ENCODE measurements at places on chromosomes 7 and 10.

GRCh38 chr10:6124666-6125065 lies 35.8 kb downstream of the RBM17 start:
- no peak for DNase-seq

DNA sequence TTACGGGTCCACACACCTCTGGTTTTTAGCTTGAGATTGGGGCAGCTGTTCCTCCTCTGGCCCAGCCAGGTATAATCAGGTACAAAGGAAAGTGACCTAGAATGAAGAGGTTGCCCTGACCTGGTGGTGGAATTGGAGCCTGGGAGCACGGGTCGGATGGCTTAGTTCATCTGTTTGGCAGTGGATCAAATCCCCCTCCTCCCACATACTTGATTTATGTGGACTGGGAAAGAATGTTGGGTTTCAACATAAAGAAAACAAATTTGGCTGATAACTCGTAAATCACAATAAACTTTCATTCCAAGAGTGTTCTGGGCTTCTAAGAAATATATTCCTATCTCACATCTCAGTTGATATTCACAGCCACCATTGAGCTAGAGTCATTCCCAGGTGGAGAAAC lies 186.8 kb downstream of the CUX1 start:
- no peak for DNase-seq

GRCh38 chr7:149846021-149846420 lies 7.8 kb downstream of the ZNF862 start:
- no peak for DNase-seq

GRCh38 chr10:103479135-103479534 lies at the start of gene CALHM3:
Gene CALHM3, minus strand, starts transcription at chr10:103479240. Its CDS starts 208 bp downstream, at chr10:103479032.
- DNase-seq, result no peak

GRCh38 chr7:68730964-68731363 lies 867.3 kb upstream of the AUTS2 start:
- DNase-seq, result no peak

DNA sequence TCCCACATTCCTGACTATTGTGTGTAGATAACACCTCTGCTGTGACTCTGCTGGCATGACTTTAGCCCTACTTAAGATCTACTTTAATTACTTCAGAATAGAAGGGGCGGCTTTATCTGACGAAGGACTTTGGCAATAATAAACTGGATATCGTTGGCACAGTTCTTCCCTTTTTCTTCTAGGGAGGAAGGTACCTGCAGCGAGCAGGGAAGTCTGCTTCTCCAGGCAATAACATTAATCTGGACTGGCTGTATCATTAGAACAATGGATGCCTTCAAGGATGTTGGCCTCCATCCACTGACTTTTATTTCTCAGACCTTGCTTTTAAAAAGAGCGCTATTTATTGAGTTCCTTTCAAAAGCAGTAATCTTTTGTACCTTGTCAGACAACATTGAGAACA lies 172.6 kb upstream of the THSD7A start:
- DNase-seq, result no peak

DNA sequence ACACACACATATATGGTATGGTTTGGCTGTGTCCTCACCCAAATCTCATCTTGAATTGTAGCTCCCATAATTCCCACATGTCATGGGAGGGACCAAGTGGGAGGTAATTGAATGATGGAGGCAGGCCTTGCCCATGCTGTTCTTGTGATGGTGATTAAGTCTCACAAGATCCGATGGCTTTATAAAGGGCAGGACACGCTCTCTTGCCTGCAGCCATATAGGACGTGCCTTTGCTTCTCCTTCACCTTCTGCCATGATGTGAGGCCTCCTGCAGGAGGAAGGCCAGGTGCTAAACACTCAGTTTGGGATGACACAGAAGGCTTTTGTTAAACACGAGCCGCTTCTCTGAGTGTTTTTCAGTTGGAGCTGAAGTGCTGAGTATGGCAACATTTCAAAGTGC lies 205.3 kb upstream of the KLF6 start:
- DNase-seq, result no peak

- DNase-seq, result no peak
Measured at GRCh38 chr10:102800611-102801335, 36.4 kb downstream of the CYP17A1 start.

DNA sequence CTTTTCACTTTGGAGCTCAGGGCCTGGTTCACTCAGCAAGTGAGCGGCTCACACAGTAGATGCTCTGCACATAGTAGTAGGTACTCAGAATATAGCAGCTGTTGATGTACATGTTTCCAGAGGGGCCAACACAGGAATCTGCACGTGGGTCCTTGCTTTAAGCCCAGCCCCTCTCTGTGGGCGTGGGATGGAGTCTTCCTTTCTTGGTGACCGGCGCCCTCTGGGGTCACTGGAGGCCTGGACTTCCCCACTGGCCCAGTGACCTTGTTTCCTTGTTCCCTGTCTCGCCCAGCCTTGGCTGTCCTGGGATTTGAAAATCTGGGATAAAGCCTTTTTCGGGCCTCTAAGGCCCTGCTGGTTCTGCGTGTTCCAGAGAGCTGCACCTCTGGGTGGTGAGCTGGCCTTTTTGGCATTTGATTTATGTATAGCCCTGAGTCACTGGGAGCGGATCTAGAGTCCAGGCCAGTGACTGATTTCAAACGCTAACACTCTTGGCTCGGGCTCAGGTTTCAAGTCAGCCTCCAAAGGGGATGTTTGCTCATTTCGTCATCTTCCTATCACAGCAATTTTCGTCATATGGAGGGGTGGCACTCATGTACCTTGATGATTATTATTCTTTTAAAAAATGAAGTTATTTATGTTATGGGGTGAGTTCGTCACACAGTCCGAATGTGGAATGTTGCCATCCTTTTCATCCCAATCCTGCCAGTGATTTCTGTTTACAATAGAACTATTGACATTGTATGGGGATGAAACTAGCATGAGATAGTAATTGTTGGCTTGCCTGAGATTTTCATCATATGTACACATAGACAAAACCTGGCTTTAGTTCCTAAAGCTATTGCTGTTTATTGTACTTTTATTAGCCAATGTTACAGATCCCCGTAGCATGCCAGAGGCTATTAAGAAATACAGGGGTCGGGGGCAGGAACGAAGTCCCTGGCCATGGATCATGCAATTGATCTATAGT lies 65.5 kb downstream of the CUX1 start:
- DNase-seq, result no peak

DNA sequence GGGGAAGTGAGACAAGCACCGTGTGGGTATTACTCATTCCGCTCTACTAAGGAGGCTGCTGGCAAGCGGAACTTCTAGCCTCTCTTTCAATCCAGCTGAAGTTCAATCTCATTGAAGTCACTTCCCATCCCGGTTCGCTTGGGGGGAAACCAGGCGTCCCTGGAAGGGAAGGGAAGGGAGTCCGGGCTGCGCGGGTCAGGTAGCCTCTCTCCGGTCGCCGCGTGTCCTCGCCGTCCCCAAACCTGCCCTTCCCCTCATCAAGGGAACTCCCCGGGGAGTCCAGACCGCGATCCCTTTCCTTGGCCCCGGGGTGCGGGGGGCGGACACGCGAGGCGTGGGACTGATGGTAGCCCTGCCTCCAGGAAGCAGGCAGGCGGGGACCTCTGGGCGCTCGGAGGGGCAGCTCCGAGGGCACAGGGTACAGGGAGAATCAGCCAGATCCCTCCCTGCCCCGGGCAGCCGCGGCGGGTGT lies 598 bp upstream of the ZEB1 start:
- DNase-seq, result peak; percentile 67

- DNase-seq, result peak; percentile 29
Measured at GRCh38 chr7:35975851-35976454, 175.1 kb downstream of the SEPTIN7 start.

DNA sequence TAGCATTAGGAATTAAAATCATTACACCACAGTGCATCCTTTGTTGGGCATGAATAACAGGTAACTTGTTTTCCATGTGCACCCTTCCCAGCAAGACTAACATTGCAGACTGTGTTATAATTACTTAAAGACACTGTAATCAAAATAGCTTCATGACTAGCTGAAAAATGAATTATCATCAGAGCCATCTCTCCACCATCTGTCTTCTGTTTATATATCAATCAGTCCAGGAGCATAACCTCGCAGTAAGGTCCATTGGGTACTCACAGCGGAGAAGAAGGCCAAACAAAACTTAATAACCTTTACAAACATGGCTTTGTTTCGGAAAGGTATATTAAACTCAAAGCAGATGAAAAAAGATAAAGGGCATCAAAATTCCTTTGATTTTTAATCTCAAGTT lies 90.6 kb downstream of the ODAD2 start:
- DNase-seq, result no peak

GRCh38 chr10:35838054-35838453 lies 196.0 kb upstream of the FZD8 start:
- no peak for DNase-seq

GRCh38 chr7:85521108-85521694 lies 334.3 kb upstream of the SEMA3D start:
- DNase-seq, result no peak

- DNase-seq, result no peak
Measured at GRCh38 chr10:24681572-24682088, 42.1 kb downstream of the ARHGAP21 start.

- DNase-seq, result no peak
Measured at GRCh38 chr7:66627881-66628360, 760 bp upstream of the KCTD7 start.

DNA sequence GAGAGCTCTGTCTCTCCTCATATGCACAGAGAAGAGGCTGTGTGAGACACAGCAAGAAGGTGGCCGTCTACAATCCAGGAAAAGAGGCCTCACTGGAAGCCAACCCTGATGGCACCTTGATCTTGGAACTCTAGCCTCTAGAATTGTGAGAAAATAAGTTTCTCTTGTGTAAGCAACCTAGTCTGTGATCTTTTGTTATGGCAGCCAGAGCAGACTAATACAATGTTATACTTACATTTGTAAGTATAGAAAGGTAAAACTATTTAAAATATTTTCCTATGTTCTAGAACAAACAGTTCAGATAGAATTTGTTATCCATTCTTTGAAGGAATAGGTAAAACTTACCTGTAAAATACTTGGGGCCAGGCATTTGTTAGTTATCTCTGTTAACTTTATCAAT lies 53.3 kb downstream of the LRMDA start:
- no peak for DNase-seq

DNA sequence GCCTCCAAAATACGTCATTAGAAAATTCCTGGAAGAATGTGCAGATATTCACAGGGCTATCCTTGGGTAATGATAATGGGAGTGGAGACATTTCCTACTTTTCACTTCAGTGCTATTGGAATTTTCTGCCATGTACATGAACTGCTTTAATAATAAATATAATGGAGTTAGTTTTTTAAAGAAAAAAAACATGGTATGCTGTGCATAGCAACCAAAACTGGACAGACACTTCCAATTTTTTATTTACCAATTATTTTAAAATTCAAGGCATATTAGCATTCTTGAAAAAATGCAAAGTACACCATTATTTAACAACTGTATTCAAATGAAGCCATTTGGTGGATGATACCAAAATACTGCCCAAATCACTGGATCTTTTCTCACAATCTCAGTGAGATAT lies 3.3 kb downstream of the XRCC2 start:
- DNase-seq, result no peak

GRCh38 chr7:122363144-122363543 lies 58.6 kb upstream of the FEZF1 start:
- DNase-seq, result no peak

DNA sequence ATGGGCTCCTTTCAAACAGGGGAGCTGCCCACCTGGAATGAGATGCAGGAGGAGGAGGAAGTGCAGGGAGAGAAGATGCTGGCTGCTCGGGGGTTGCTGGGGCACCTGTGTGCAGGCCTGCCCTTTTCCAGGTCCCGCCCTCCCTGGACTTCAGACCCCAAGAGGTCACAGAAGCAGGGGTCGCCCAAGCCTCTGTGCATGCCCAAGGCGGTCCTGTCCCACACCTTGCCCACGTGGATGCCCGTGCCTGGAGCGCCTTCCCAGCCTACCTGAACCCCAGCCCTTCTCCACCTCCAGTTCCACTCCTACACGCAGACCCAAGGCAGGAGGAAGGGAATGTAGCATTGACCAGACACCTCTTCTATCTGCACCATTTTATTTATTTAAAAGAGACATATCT lies 71.3 kb downstream of the SH3PXD2A start:
- no peak for DNase-seq

GRCh38 chr7:54397836-54398612 lies 144.2 kb upstream of the VSTM2A start:
- no peak for DNase-seq

DNA sequence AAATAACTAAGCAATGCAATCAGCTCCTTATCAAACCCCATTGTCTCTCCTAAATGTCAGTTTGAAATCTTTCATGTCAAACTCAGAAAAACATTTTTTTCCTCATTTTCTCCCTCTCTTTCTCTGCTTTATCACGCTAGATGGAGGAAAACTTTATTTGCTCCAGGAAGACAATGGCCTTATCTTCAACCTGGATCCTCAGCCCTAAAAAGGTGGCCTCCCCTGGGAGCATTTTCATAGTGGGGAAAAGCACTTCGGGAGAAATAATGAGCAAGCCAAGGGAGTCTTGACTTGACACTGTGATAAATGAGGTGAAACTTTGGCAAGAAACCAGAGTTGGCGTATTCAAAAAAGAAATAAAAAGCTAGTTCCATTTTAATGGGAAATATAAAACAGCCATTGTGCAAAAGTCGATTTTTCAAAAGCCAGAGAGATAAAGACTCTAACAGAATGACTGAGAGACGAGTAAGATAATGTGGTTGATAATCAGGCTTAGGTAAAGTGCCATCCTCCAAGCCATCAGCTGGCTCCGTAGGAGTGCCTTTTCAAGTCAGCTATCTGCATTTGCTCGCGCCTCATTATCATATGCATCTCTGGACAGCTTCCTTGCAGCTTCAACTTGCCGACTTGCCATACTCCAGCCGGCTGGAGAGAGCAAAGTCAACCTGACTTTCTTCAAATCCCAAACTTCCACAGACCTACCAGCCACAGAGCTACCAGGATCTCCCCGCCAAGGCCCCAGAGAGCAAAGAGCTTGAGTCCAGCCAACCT lies 19.9 kb downstream of the HABP2 start:
- no peak for DNase-seq

- DNase-seq, result no peak
Measured at GRCh38 chr10:24988831-24989640, 26.9 kb downstream of the ENKUR start.

DNA sequence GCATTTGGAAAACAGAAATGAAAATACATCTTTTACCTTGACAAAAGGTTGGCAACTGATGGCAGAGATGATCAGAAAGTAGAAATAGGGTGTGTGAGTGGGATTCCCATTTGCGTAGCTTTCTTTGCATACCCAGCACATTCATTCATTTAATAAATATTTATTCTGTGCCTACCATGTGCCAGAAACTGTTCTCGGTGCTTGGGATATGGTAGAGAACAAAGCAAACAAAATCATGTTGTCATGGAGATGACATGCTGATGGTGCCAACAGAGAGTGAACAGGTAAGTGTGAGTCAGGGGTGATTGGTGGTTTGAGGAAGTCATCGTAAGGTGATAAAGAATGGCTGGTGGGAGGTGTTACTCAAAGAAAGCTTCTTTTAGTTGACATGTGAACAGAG lies 45.4 kb downstream of the CACNB2 start:
- DNase-seq, result no peak

- no peak for DNase-seq
Measured at GRCh38 chr10:5281356-5281755, 83.4 kb upstream of the UCN3 start.

Data from activated CD4-positive, alpha-beta T cell treated with anti-CD3 and anti-CD28 coated beads for 4 hours (primary cell).